ENCODE measurements at places on chromosomes 11 and 22.
A peak's percentile ranks its signal among the peaks of the same experiment; 100 is the strongest.

DNA sequence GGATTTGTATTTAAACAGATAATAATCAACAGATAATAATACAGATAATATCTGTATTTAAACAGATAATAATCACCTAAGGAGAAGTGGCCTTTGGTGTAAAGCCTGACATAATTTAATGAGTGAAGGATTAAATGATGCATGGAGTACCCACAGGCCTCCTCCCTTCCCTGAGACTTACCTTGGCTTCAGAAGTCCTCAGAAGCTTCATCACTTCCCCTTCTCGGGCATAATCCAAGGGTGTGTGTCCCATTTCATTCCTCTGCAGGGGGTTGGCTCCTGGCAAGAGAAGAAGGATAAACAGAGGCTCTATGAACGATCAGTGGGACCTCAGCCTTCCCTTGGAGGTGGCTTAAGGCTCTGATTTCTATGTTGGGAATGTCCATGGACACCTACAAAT lies 85.5 kb upstream of the PHOX2A start:
- DNase-seq: no peak

- DNase-seq: no peak
Observed at GRCh38 chr22:22812031-22812905, 75.3 kb upstream of the IGLL5 start.

- no peak for DNase-seq
Observed at GRCh38 chr22:37232140-37232998, 11.7 kb downstream of the RAC2 start.

- DNase-seq: peak; percentile 93
Observed at GRCh38 chr11:35165423-35166368, 26.7 kb downstream of the CD44 start.

GRCh38 chr11:721741-722345 lies 15.8 kb downstream of the EPS8L2 start:
- no peak for DNase-seq
